ENCODE measurements at places on chromosomes 6 and 20. TPM values are rescaled to one million over a fixed set of nuclear protein-coding genes. Genes with fewer than 3 reads are reported as not detected.

VARS1 gene
- total RNA-seq = 128 TPM

CDC25B gene
- 71.1 TPM for total RNA-seq

UBD gene
- total RNA-seq = not detected

CST4 gene
- not detected for total RNA-seq

PLEKHG1 gene
- 4.4 TPM for total RNA-seq

DLK2 gene
- total RNA-seq = 0.34 TPM

KCNQ2 gene
- 0.13 TPM for total RNA-seq

NKX2-4 gene
- total RNA-seq = not detected

HLA-DMB gene
- 2.1 TPM for total RNA-seq

ZNF341 gene
- 4.3 TPM for total RNA-seq

EEF1E1 gene
- 50.6 TPM for total RNA-seq

ENPP1 gene
- total RNA-seq = 0.33 TPM

ZKSCAN8 gene
- total RNA-seq = 5.7 TPM

SCRT2 gene
- not detected for total RNA-seq

FNDC1 gene
- total RNA-seq = not detected

NOTCH4 gene
- 2.4 TPM for total RNA-seq

ISM1 gene
- total RNA-seq = not detected

MAP7 gene
- total RNA-seq = 44.6 TPM

CGA gene
- not detected for total RNA-seq

GLO1 gene
- 65.1 TPM for total RNA-seq

DEFB114 gene
- not detected for total RNA-seq

ANKRD66 gene
- not detected for total RNA-seq

PTGIS gene
- total RNA-seq = not detected

ITPR3 gene
- 92.2 TPM for total RNA-seq

CDC5L gene
- 9.8 TPM for total RNA-seq

CALHM6 gene
- total RNA-seq = not detected

LY6G6F gene
- not detected for total RNA-seq

DPPA5 gene
- total RNA-seq = not detected

SLPI gene
- 9.1 TPM for total RNA-seq

ZBTB12 gene
- total RNA-seq = 12.6 TPM

CRYBG1 gene
- 31.7 TPM for total RNA-seq

ADAM33 gene
- total RNA-seq = not detected

CTAGE9 gene
- not detected for total RNA-seq

MYT1 gene
- 2.8 TPM for total RNA-seq

BPIFB2 gene
- not detected for total RNA-seq

PPIL4 gene
- 7.6 TPM for total RNA-seq

EYS gene
- total RNA-seq = 0.13 TPM

All from HT-29 (cell line).